Stimulated activated CD8-positive, alpha-beta memory T cell treated with anti-CD3 and anti-CD28 coated beads, Interleukin-7, amount 100 ng/mL, for 48 hours (primary cell): ENCODE measurements at places on chromosomes 7 and 10.

GRCh38 chr7:77413861-77414424, 2.2 kb downstream of the GSAP start:
- DNase-seq: no peak

- DNase-seq: no peak
Observed at GRCh38 chr10:75140246-75140645, 28.8 kb downstream of the SAMD8 start.

GRCh38 chr10:61621605-61622051, 41.1 kb upstream of the CABCOCO1 start:
- DNase-seq: no peak

DNA sequence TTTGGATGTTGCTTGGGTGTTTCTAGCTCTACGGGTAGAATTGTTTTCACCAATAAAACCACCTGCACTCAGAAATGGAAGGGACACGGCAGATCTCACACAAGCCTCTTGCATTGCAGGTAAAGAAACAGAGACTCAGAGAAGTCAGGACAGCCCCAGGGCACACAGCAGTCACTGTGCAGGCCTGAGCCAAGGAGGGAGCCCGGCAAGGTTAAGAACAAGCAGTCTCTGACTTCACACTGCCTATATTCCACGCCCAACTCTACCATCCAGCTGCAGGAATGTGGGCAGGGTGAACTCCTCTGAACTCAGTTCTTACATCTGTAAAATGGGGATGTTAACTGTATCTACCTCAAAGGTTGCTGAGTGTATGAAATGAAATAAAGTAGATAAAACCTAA, 15.4 kb downstream of the CHST15 start:
- DNase-seq: no peak

DNA sequence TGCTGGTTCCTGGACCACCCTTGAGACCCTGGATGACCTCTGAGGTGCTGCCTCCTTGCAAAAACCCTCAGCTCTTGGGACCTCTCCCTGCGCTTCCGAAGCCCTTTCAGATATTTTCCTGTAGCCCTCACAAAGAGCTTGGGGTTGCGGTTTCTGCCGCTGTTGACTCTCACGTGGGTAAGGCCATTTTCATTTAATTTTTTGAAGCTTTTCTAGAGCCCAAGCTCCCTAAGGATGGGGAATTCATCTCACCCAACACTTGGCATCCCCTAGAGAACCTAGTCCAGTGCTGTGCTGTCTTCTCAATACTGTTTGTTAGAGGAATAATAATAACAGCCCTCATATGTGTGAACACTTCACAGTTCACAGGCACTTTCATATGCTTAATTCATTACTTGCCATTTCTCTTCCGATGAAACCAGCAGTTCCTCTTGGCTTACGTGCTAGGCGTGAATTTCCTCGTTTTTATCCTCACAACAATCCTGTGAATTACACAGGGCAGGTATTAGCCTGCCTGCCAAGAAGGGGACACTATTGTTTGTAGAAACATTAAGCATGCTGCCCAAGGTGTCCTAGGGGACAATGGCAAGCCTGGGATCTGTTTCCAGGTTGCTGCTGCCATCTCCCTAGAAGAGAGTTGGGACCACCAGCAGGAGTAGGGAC, 71.6 kb upstream of the CTBP2 start:
- DNase-seq: no peak

GRCh38 chr10:11625019-11625735, 13.7 kb upstream of the USP6NL start:
- no peak for DNase-seq

DNA sequence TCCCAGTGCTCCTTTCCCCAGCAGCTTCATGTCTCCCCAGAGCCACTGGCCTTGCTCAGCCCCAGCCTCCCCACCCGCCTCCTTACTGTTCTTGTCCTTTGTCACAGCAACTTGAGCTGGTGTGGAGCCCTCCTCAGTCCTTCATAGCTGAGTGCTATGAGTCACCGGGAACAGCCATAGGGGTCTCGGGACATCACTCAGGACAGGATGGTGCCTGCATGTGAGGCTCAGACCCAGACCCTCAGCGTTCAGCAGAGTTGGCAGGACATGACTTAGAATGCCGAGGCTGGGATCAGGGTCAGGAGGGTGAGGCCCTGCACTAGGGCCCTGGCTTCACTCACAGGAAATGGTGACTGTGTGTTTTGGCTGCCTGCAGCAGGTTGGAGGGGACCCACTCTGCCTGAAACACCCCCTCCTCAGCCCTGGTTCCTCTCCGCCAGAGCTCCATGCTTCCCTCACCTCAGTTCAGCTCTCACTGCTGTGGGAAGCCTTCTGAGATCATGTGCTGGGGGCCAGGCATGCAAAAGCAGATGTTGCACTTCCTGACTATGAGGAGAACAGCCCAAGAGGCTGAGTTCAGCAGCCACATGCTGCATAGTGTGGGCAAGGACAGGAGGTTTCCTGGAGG, 40.7 kb upstream of the GJD4 start:
- DNase-seq: no peak

- no peak for DNase-seq
Observed at GRCh38 chr7:134021836-134022235, 105.3 kb upstream of the LRGUK start.

DNA sequence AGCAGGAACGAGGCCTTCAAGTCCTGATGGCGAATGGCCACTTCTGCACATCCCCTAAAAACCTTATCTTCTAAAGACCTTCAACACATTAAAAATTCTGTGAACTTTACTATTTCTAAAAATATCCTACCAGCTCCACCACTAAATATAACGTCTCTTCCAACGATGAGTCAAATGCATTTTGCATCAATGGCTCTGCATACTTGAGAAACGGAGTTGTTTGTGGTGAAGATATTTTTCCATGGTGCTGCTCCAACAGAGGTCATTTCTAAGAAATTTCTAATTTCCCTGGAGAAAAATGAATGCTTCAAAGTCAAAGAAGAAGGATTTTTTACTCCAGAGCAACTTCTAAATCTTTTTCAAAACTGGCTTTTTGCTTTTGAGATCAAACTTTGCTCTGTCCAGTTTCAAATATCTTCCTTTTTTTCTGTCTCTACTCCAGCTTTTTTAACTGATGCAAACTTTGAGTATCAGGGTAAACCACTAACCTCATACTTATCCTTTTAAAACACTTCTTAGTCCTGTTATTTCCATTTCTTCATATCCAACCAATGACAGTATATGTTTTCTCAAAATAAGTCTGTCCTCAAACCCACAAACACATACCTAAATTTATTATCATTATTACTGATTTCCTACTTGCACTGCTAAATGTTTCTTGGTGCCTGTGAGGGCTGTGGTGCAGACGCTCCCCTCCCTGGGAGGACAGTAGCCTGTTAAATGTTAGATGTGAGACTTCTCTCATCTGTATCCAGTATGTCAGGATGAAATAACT, 258.1 kb downstream of the KLF6 start:
- DNase-seq: no peak

GRCh38 chr10:80455461-80456349, 1.6 kb downstream of the TSPAN14 start:
- no peak for DNase-seq

DNA sequence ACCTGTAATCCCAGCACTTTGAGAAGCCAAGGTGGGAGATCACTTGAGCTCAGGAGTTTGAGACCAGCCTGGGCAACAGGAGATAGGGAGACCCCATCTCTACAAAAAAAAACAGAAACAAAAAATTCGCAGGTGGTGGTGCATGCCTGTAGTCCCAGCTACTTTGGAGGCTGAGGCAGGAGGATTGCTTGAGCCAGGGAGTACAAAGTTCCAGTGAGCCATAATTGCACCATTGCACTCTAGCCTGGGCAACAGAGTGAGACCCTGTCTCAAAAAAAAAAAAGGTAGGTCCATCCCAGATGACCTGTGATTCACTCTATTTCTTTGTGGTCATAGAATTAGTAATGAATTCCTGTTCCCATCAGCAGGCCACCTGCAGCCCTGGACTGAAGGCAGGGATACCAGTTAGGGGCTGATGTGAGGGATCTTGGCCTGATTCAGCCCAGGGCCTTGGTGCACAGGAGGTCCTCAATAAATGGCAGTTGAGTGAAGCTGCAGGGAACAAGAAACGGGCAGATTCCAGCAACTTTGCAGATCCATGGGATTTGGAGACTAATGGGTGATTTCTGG, at the start of gene MYH16:
Gene MYH16, plus strand, starts transcription at position 364 of the 570 bp plus-strand sequence.
- no peak for DNase-seq

DNA sequence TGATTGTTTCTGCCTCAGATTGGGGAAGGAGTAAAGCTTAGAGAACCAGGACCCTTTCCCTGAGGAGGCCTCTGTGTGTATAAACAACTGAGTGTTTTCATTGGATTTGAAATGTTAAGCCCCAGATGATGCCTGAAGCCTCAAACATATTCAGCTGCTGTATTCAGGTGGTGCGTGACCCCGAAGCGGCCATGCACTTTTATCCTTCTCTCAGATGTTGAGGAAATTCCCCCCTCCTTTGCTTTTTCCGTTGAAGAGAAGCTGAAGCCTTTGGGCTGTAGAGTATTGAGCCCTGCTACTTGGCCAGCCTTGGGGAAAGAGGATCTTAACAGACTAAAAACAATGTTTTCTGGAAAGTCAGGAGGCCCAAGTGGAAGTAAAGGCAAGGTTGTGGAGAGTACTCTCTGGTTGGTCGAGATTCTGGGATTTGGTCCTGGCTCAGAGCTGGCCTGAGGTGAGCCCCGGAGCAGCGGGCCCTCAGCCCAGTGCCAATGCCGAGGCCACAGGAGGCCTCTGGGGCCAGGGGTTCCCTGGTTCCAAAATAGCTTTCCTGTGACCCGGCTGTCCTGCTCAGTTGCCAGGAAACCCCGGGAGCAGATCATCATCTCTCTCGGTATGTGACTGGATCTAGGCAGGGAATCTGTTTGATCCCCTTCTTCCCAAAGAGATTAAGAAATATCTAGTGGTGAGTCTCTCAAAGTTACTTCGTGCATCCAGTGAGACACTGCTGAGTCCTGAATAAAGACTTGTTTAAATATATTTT, 22.5 kb downstream of the FKBP6 start:
- no peak for DNase-seq

- no peak for DNase-seq
Observed at GRCh38 chr10:101896225-101896877, 52.8 kb upstream of the KCNIP2 start.

DNA sequence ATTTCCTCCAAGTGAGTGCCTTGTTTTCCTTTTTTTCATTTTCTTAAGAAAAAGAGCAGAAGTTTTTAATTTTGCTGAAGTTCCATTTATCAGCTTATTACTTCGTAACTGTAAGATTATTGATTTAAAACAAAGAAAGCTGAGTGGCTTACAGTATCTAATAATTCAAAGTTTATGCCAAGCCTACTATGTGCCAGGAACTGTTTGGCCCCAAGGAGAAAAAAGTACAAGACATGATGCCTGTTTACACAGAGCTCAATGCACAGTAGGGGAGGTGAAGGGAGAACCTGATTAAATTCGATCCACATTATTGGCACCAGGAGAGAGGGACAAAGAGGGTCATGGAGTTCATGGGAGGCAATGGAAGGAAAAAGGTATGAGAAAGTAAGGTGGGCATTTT, 419.3 kb upstream of the ZMIZ1 start:
- no peak for DNase-seq

DNA sequence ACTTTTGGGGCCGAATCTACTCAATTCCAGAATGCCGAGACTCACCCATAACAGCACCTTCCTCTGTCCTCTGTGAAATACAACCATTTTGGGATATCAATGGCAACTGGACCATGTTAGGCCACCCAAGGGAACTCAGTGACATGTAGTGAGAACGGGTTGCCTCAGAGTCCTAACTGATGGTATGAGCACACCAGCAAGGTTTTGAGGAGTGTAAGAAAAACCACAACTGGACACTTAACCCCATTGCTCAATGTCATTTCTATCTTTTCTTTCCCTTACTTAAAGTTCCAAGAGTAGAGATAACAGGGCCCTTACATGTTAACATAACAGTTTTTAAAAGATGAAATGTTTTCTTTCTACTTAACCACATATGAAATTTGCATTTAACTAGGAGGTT, 67.1 kb downstream of the TNS3 start:
- DNase-seq: no peak

DNA sequence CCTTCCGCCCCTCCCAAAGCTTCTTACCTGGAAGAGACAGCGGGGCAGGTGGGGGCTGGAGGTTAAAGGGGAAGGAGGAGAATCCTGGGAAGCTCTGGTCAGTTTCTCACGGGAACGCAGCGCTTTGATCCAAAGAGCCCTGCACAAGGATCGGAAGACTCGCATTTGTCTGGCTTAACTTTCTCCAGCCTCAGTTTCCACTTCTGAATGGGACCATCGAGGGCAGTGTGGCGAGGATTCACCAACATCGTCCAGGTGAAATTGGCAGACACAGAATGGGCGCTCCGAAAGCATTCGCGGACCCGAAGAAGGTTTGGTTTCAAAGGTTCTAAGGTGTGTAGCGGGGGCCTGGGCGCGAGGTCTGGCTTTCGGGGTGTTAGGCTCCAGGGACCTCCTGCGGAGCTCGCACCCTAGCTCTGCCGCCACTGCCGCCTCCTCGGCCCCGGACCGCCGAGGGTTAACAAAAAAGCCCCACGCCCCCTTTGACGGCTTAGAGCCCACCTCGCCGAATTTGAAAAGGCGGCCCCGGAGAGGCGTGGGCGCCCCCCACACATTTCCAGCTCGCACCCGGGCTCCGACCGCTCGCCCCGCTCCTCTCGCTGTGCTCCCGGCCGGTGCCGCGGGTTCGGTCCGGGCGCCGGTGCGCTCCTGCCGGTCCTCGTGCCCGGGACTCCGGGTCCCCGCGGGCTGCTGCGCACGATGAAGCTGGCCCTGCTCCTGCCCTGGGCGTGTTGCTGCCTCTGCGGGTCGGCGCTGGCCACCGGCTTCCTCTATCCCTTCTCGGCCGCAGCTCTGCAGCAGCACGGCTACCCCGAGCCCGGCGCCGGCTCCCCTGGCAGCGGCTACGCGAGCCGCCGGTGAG, at the start of gene COL26A1:
Gene COL26A1, plus strand, starts transcription at position 542 of the 862 bp plus-strand sequence. Its CDS starts 158 bp downstream, at position 700.
- DNase-seq: no peak

- no peak for DNase-seq
Observed at GRCh38 chr7:99372275-99373090, 2.0 kb upstream of the ARPC1B start.

DNA sequence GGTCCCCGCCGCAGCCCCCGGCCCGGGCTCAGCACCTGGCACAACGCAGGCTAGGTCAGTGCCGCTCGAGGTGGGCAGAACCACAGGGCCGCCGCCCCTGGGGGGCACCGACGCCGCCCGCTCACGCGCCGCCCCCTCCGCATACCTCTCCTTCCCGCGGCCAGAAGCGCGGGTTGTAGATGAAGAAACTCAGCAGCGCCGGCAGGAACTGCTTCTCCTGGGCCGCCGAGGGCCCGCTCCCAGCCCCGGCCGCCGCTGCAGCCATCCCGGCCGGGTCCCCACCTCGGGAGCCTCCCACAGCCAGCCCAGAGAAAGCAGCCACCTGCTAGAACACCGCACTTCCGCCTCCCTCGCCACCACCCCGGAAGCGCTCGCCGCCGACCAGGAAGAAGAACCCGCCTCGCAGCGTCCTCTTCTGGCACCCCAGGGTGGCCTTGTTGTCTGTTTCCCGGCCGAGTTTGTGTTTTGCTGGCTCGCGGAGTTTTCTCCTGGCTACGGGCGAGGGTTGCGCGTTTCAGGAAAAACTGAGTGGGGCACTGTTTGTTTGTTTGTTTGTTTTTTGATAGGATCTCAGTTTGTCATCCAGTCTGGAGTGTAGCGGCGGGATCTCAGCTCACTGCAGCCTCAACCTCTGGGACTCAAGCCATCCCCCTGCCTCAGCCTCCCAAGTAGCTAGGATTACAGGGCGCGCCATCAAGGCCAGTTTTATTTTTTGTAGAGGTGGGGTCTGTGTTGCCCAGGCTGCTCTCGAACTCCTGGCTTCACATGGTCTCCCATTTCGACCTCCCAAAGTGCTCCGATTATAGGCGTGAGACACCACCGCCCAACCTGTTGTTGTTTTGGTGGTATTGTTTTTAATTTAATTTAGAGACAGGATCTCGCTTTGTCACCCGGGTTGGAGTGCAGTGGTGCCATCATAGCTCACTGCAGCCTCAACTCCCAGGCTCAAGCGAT, 17.7 kb downstream of the OCM2 start:
- peak; percentile 71 for DNase-seq

- DNase-seq: no peak
Observed at GRCh38 chr7:22331704-22332103, 25.2 kb downstream of the RAPGEF5 start.
